ENCODE measurements at places on chromosomes 7 and 10. TPM values are rescaled to one million over a fixed set of nuclear protein-coding genes. Genes with fewer than 3 reads are reported as not detected.

Gene LRRC17
- not detected for total RNA-seq

DNA sequence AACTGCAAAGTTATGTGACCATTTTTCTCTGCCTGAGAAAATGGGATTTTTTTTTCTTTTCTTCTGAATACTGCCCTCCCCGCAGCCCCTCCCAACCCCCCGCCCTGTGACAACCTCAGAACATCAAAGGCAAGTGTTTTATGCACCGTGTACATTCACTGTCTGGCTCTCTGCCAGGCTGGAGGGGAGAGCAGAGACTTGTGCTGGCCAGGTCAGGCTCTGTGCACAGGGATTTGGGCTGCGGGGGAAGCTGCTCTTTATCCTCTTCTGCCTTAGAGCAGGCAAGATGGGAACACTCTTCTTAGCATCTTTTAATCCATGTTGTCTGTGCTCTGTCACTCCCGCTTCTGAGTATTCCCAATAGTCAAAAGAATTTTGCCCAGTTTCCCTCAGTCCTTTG lies 195.1 kb downstream of the CCSER2 start:
- H3K4me3 ChIP-seq: no peak overlapping the region
- H3K4me1 ChIP-seq: no peaks in the 10 kb centered on the region
- H3K27me3 ChIP-seq: no peaks in the 10 kb centered on the region
- no peak overlapping the region for H3K27ac ChIP-seq
- no peaks in the 10 kb centered on the region for H3K36me3 ChIP-seq
- DNase-seq: no peak

GRCh38 chr10:14953424-14954000 lies 384 bp downstream of the DCLRE1C start:
- H3K27me3 ChIP-seq: no peaks in the 10 kb centered on the region
- peaks cover 21% of the 10 kb centered on the region for H3K4me1 ChIP-seq
- peak overlapping the region; percentile 91 for H3K4me3 ChIP-seq
- peak overlapping the region; percentile 98 for H3K27ac ChIP-seq
- H3K36me3 ChIP-seq: peaks cover 7% of the 10 kb centered on the region
- peak; percentile 40 for DNase-seq

DNA sequence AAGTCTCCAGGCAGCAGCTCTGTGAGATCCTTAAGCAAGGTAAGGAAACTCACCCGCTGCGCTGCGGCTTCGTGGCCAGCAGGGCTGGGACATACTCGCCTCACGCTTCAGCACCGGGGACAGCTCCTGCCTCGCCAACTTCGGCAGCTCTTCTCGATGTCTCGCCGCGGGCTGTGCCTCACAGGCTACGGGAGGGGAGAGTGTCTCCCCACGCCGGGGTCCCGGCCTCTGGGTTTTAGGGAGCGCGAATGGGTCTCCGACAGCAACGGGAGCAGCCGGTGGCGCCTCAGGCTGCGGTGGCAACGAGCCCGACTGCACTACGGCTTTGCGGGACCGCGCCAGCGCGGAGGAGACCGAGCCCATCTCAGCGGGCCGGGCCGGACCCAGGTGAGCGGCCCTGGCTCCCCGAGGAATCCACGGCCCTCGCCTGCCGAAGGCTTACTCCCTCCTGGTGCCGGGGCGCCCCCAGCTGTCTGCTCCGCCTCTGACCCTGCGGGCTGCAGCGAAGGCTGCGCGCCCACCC lies 62.4 kb downstream of the LSM5 start:
- no peaks in the 10 kb centered on the region for H3K27me3 ChIP-seq
- no peaks in the 10 kb centered on the region for H3K36me3 ChIP-seq
- no peak overlapping the region for H3K4me3 ChIP-seq
- no peak overlapping the region for H3K27ac ChIP-seq
- no peaks in the 10 kb centered on the region for H3K4me1 ChIP-seq
- DNase-seq: no peak

DNA sequence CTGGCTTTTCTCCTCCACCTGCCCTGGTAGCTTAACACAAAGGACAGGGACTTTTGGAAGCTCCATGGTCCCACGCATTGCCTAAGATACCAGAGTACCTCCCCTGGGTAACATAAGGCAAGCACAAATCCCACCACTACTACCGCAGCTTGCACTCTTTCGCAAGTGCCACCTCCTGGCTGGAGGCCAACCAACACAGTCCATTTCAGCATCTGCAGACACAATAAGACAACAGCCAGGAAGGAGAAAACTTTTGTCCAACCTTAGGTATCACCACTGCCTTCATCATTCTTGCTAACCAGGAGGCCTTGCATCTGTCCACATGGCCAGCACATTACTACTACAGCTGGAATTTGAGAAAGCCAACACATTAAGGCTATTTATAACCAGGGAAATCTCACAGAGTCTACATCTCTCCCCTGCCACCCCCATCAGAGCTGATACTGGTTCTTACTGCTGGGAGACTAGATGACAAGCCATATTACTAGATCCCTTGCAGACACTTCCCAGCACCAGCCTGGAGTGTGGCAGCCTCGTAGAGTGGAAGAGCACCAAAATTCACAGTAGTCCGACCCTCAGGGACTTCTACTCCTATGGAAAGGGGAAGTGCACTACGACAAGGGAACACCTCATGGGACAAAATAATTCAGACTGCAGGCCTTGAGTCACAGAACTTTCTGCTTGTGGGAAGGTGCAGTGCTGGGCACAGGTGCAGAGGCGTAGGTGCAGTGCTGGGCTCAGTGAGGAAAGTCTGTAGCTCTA lies 39.8 kb upstream of the CDK13 start:
- H3K4me3 ChIP-seq: no peak overlapping the region
- no peaks in the 10 kb centered on the region for H3K36me3 ChIP-seq
- H3K27me3 ChIP-seq: no peaks in the 10 kb centered on the region
- no peak for DNase-seq
- H3K4me1 ChIP-seq: no peaks in the 10 kb centered on the region
- H3K27ac ChIP-seq: no peak overlapping the region

GRCh38 chr7:96253964-96254363 lies 67.9 kb downstream of the SLC25A13 start:
- H3K27ac ChIP-seq: no peak overlapping the region
- H3K36me3 ChIP-seq: no peaks in the 10 kb centered on the region
- no peaks in the 10 kb centered on the region for H3K27me3 ChIP-seq
- no peak for DNase-seq

DNA sequence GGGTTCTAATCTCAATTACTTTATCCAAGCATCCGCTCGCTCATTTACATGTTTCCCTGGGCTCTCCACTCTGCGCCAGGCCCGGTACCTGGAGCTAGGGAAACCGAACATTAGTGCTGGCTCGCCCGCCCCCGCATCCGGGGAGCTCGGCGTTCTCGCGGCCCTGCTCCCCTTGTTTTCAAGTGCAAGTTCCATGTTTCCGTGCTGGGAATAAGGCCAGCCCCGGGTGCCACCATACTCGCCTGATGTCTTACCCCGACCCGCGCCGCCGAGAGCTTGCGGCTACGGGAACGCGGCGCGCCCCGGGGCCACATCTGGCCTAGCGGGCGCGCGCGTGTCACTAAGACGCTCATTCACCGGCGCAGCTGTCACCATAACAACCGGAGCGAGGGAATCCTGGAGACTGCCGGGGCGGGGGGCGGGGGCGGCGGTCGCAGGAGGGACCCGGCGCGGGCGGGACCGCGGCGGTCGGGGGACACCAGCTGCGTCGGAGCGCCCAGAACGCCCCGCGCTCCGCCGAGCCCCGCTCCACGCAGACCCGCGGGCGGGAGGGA lies at the start of gene NEURL1:
Gene NEURL1, plus strand, starts transcription at position 344 of the 554 bp plus-strand sequence. CDS start 683 bp downstream, outside the sequence.
- H3K4me1 ChIP-seq: peaks cover 10% of the 10 kb centered on the region
- H3K4me3 ChIP-seq: peak within 1 kb of the TSS; percentile 57

GRCh38 chr7:157250605-157251228 lies 86.1 kb upstream of the DNAJB6 start:
- no peak overlapping the region for H3K27ac ChIP-seq
- no peaks in the 10 kb centered on the region for H3K4me1 ChIP-seq
- no peaks in the 10 kb centered on the region for H3K27me3 ChIP-seq
- peaks cover 11% of the 10 kb centered on the region for H3K36me3 ChIP-seq
- no peak overlapping the region for H3K4me3 ChIP-seq

GRCh38 chr7:116631676-116632075 lies 40.3 kb upstream of the MET start:
- H3K27ac ChIP-seq: no peak overlapping the region
- no peak overlapping the region for H3K4me3 ChIP-seq
- no peaks in the 10 kb centered on the region for H3K27me3 ChIP-seq
- H3K36me3 ChIP-seq: no peaks in the 10 kb centered on the region
- no peak for DNase-seq

Gene SLC18A2
- not detected for total RNA-seq

DNA sequence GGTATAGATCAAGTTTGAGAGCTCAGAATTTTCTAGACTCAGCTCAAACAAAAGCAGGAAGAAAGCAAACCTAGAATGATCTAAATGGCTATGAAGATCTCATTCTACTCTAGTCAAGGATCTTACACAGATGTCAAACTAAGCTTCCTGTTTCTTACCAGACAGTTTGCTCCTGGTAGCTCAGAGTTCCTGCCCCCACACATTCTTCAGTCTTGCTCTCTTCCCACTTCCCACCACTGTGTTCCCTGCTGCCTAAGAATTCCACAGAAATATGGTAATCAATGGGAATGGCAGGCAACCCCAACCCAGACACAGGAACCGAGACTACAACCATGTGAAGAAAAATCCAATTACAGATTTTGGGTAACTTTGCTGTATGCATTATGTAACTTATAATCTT lies 133.4 kb upstream of the PTN start:
- no peaks in the 10 kb centered on the region for H3K36me3 ChIP-seq
- no peak for DNase-seq
- no peak overlapping the region for H3K27ac ChIP-seq

Gene SFRP4
- not detected for total RNA-seq

- H3K4me3 ChIP-seq: no peak overlapping the region
- no peak overlapping the region for H3K27ac ChIP-seq
- H3K36me3 ChIP-seq: no peaks in the 10 kb centered on the region
Observed at GRCh38 chr7:105776068-105776790, 100.2 kb downstream of the ATXN7L1 start.

- H3K36me3 ChIP-seq: no peaks in the 10 kb centered on the region
- no peaks in the 10 kb centered on the region for H3K27me3 ChIP-seq
- DNase-seq: no peak
Observed at GRCh38 chr7:70439651-70440050, 692.3 kb upstream of the GALNT17 start.

Gene SLC26A5
- not detected for total RNA-seq

GRCh38 chr10:43396061-43396927 lies 12.7 kb downstream of the HNRNPF start:
- peaks cover 19% of the 10 kb centered on the region for H3K36me3 ChIP-seq
- DNase-seq: no peak
- peak overlapping the region; percentile 92 for H3K27ac ChIP-seq
- H3K27me3 ChIP-seq: no peaks in the 10 kb centered on the region
- peaks cover 29% of the 10 kb centered on the region for H3K4me1 ChIP-seq

Gene CCDC3
- 0.08 TPM for total RNA-seq

GRCh38 chr10:69757553-69758309 lies 44.0 kb upstream of the COL13A1 start:
- H3K27me3 ChIP-seq: peaks cover 2% of the 10 kb centered on the region
- DNase-seq: no peak
- no peak overlapping the region for H3K27ac ChIP-seq
- no peaks in the 10 kb centered on the region for H3K36me3 ChIP-seq

GRCh38 chr10:78460204-78460603 lies 426.5 kb downstream of the RPS24 start:
- no peak for DNase-seq
- no peak overlapping the region for H3K27ac ChIP-seq
- no peak overlapping the region for H3K4me3 ChIP-seq
- no peaks in the 10 kb centered on the region for H3K4me1 ChIP-seq

DNA sequence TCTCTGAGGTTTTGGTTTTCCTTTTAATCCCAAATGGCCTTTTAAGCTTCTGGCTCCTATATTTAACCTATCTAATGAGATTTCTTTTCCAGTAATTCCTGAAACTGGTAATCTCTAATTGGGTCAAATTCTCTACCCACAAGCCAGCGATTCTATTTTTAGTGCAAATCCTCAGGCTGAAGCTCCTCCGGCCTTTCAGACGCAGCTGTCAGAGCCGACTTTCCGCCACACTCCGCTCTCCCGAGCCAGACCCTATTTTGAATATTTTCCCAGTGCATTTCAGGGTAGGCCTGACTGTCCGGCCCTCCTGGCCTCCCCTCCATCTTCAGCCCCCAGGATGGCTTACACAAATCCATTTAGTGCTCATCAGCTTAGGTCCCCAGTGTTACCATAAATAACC lies 9.7 kb upstream of the ADCY1 start:
- no peaks in the 10 kb centered on the region for H3K36me3 ChIP-seq
- H3K27me3 ChIP-seq: peaks cover 1% of the 10 kb centered on the region
- H3K4me3 ChIP-seq: no peak overlapping the region
- H3K4me1 ChIP-seq: no peaks in the 10 kb centered on the region

DNA sequence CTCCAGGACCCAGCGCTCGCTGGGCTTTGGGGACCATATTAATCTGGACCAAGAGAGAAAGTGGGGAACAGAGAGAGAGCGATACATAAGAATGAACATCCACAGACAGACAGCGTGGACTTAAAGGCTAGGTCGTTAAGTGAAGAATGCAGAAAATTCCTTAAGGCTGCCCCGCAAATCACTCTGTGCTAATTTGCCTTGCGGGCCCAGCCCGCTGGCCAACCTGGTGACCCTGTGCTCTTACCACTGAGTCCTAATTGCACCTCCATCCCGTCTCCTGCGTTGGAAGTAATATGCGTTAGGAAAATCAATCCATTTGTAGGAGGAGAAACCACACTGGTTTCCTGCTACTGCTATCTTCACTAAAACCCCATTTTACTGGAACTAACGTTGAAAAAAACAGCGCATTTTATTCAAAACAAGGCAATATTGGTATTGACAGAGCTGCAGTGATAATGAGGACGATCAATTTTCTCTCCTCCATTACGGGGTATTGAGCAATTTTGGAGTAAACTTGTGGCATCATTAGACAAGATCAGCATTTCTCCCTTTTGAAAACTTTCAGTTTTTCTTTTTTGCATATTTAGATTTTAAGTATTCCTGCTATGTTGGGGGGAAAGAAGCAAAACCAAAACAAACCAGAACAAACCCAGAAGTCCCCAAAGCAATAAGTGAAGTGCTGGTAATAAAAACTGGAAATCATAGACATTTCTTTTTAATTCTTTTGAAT lies 85.2 kb downstream of the WDFY4 start:
- no peak overlapping the region for H3K4me3 ChIP-seq
- no peaks in the 10 kb centered on the region for H3K27me3 ChIP-seq
- no peak for DNase-seq
- peaks cover 8% of the 10 kb centered on the region for H3K4me1 ChIP-seq
- H3K27ac ChIP-seq: no peak overlapping the region
- H3K36me3 ChIP-seq: peaks cover 25% of the 10 kb centered on the region

Gene CCNJ
- total RNA-seq: 6.1 TPM

DNA sequence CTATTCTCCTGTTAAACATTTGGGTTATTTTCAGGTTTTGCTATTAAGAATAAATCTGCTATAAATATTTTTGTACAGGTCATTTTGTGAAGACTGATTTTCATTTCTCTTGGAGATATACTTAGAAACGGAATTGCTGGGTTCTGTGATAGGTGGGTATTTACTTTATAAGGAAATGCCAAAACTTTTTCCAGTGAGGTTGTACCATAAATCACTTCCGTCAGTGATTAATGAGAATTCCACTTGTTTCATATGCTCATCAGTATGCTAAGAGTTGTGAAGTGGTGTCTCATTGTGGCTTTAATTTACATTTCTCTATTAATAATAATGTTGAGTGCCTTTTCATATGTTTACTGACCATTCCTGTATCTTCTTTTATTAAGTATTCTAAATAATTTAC lies 84.0 kb upstream of the KLF14 start:
- H3K27ac ChIP-seq: no peak overlapping the region
- no peaks in the 10 kb centered on the region for H3K4me1 ChIP-seq
- H3K36me3 ChIP-seq: no peaks in the 10 kb centered on the region
- no peak overlapping the region for H3K4me3 ChIP-seq

- no peaks in the 10 kb centered on the region for H3K27me3 ChIP-seq
- peaks cover 9% of the 10 kb centered on the region for H3K4me1 ChIP-seq
- no peak overlapping the region for H3K4me3 ChIP-seq
- H3K36me3 ChIP-seq: peaks cover 46% of the 10 kb centered on the region
Observed at GRCh38 chr7:99010281-99010680, 131.9 kb downstream of the TRRAP start.

Gene TMEM176A
- not detected for total RNA-seq

Data from GM12878 (cell line).